ENCODE measurements at places on chromosomes 5 and 9. TPM values are rescaled to one million over a fixed set of nuclear protein-coding genes. Genes with fewer than 3 reads are reported as not detected.

DNA sequence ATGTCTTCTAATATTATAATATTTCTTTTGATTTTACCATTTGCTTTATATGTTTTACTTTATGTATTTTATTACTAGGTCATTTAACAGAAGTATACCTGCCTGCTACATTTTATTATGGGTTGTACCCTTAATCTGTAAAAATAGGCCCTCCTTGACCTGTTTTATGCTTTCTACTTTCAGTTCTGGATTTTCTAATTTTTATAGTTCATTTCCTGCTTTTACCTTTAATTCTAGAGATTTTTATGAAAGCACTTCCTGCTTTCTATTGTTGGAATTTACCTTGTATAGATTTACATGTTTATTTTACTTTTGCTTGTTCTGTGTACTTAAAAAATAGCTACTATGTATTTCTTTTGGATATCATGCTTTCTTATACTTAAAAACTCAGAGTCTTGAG is 20.6 kb downstream of the ZNF618 start:
- H3K36me3 ChIP-seq = peaks cover 61% of the 10 kb centered on the region
- H3K4me3 ChIP-seq = no peak overlapping the region
- H3K27me3 ChIP-seq = no peaks in the 10 kb centered on the region
- no peak overlapping the region for H3K27ac ChIP-seq
- no peaks in the 10 kb centered on the region for H3K4me1 ChIP-seq

DNA sequence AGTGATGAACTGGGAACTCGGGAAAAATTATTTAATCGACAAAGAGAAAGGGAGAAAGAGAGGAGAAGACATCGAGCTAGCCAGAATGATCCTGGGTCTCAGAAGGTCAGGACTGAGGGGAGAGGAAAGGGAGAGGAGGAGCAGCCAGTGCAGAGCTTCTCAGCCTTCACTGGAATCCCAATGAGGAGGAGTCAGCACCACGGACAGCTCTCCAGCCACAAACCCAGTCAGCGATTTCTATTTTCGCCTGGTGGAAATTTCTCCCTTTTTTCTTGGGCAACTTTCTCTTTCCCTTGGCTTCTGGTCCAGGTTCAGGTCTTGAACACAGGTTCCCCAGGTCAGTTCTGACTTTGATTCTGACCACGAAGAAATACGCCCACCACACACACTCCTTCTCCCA is 1.6 kb upstream of the BRINP1 start:
- H3K27ac ChIP-seq = no peak overlapping the region
- peaks cover 19% of the 10 kb centered on the region for H3K4me1 ChIP-seq
- H3K4me3 ChIP-seq = peak overlapping the region; percentile 25
- DNase-seq = peak; percentile 85
- H3K27me3 ChIP-seq = peaks cover 87% of the 10 kb centered on the region

DNA sequence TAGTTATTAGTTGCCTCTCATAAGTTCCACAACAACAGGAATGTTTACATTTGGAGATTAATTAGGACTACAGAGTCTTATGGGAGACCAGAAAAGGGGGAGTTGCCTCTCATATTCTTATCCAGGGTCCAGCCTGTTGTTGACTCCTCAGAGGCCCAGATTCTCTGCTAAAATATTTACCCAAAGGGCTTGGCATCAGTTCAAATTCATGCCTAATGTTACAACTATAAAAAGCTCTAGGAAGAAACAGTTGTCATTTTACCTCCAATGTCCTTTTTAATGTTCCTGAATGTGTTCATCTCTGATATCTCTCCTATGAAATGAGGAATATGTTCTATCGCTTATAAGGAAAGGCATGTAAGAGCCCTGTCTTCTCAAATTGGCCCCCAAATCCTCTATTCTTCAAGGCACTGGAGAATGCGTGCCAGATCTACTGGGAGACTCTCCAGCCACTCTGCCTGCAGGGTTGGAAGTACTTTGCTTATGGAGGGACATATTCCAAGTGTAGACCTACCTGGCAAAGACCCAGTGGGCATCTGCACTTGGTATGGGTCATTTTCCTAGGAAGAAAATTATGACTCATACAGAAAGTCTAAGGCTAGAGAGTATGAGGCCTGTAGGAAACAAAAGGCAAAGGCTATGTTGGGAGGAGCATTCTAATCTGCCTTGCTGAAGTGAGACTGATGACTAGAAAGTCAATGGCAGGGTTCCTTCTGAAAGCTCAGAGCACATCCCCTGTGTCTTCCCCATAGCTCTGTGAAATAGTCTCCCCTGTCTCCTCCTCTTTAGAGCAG is 192.6 kb downstream of the ESM1 start:
- no peaks in the 10 kb centered on the region for H3K27me3 ChIP-seq
- peaks cover 9% of the 10 kb centered on the region for H3K4me1 ChIP-seq
- DNase-seq = no peak

GRCh38 chr5:109411627-109412026 is 1.9 kb upstream of the PJA2 start:
- peaks cover 6% of the 10 kb centered on the region for H3K36me3 ChIP-seq
- no peaks in the 10 kb centered on the region for H3K27me3 ChIP-seq
- H3K4me3 ChIP-seq = no peak overlapping the region
- peaks cover 30% of the 10 kb centered on the region for H3K4me1 ChIP-seq

Gene TLE1
- 90.7 TPM for total RNA-seq

Gene COX7C
- total RNA-seq = 480 TPM

DNA sequence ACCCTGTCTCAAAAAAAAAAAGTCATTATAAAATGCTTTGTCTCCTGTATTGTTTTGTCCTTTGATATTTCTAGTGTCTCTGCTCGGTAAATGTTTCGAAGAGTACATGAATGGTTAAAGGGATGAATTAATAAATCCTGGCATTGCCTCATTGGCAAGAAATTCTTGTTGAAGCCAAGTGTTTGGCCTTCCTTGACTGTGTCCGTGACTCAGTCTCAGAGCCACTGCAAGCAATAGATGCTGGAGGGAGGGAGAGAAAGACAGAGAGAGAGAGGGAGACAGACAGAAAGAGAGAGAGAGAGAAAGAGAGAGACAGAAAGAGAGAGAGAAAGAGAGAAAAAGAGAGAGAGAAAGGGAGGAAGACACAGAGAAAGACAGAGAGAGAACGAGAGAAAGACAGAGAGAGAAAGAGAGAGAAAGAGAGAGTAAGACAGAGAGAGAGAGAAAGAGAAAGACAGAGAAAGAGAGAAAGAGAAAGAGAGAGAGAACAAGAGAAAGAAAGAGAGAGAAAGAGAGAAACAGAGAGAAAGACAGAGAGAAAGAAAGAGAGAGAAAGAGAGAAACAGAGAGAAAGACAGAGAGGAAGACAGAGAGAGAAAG is 72.5 kb upstream of the RXRA start:
- H3K27ac ChIP-seq = no peak overlapping the region
- H3K36me3 ChIP-seq = no peaks in the 10 kb centered on the region
- H3K4me1 ChIP-seq = no peaks in the 10 kb centered on the region
- no peak overlapping the region for H3K4me3 ChIP-seq

Data from mesothelial cell of epicardium (in vitro differentiated cells).